ENCODE measurements at places on chromosomes 12 and 14.

DNA sequence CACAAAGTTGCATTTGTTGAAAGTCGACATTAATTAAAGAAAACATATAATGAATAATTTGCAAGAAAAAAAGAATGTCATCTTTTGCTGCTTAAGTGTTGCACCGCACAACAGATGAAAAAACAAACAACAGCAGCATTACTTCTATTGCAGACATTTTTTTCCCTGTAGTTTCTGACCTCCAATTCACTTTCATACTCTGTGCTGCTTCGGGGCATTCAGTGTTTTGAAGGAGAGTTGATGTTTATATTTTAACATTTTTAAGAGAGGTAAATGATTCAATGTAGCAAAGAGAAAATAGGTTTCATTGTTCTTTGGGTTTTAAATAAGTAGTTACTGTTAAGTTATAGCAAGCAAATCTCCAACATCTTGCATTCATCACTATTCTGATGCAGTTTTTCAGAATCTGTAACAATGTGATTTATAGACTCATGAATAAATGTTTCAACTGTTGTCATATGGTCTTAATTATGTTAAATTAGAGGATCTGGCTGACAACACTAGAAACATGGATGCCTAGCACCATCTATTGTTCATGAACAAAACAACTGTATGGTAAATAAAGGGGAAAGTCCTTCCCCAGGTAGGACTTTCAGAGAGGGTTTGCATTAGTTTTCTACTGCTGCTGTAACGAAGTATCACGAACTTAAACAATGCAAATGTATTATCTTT, 168.1 kb downstream of the BCAT1 start:
- no peak for DNase-seq

DNA sequence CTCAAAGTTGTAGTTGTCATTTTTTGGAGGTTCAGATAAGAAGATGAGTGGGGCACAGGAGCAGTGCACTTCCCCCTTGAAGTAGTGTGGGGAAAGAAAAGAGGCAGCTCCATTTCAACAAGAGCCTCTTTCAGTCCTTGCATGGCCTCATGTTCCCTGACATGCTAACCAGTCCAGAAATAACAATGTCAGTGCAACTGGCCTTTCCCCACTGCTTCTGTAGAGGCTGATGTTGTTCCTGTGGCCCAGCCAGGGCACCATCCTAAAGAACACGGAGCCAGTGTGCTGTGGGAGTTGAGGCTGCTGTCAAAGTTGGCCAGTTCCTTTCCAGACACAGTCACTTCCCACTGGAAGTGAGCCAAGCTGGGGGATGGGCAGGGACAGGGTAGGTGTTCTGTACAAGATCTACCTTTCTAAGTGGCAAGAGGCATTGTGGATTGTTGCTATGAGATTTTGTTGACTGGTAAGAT, 77.7 kb upstream of the SLC38A2 start:
- DNase-seq, result no peak

- DNase-seq, result no peak
Observed at GRCh38 chr12:58463051-58463450, 457.3 kb downstream of the LRIG3 start.

- no peak for DNase-seq
Observed at GRCh38 chr12:39033782-39034181, 128.4 kb upstream of the CPNE8 start.

DNA sequence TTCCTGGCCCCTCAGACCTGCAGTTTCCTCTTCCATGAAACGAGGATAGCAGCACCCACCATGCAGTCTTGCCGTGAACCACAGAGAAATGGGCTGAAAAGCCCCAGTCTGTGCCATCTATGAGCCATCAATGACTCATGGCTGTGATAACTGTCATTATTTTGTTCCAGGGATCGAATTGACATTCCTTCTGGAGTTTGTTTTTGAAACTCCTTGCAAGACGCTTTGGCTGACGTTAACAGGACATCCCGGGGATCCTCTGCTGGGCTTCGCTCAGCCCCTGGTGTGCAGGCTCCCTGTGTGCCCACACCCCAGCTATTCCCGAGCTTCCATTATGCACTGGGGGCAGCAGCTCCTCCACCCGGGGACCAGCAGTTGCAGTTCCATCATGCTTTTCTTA, 33.8 kb downstream of the MMAB start:
- no peak for DNase-seq

DNA sequence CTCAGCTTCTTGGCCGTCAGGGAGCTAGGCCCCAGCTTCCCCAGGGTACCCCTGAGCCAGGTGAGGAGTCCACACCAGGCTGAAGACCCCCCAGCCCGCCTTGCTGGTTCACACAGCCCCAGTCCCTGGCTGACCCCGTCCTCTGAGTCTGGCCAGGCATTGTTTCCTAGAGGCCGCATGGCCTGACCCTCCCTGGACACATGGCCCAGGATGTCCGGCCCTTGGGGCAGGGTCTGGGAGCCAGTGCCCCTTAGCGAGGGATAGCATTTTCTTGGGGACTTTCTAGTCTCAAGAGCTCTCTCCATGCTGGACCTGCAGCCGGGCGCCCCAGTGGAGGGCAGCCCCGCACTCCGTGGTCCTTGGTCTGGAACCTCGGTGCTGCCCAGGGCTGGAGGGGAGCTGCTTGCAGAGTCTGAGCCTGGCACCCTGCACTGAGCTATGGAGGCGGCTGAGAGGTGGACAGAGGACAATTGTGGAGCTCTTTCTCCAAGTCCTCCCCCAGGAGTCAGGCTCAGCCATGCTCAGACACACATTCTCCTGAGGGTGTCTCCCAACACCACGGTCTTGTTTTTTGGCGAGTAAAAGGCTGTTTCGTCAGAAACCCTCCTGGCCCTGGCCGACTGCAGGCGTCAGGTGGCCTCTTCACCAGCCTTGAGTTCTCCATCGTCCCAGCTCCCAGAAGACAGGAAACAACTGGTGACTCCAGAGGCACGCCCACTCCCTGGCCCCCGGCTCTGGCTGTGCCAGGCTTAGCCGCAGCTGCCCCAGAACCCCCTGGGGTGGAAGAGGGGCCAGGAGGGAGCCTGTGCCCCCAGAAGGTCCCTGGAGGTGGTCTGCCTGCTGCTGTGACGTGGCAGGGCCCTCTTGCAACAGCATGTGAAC, 17.6 kb upstream of the CRIP2 start:
- DNase-seq, result no peak

GRCh38 chr14:51431741-51432140, 191.7 kb downstream of the TMX1 start:
- no peak for DNase-seq

GRCh38 chr14:81245771-81246170, 25.0 kb upstream of the GTF2A1 start:
- no peak for DNase-seq

GRCh38 chr12:51265024-51265423, 5.2 kb downstream of the SMAGP start:
- DNase-seq, result no peak

DNA sequence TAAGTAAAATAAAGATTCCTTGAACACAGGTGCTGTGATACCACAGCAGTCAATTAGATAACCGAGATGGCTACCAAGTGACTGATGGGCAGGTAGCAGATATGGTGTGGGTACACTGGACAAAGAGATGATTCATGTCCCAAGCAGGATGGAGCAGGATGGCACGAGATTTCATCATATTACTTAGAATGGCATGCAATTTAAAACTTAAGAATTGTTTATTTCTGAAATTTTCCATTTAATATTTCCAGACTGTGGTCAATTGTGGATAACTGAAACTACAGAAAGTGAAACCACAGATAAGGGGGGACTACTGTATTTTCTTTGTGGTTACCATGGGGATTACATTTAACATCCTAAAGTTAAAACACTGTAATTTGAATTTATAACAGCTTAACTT, 7.5 kb upstream of the ZFP36L1 start:
- DNase-seq, result no peak

GRCh38 chr12:25286837-25287236, 36.1 kb upstream of the KRAS start:
- DNase-seq, result no peak

GRCh38 chr12:93018610-93019009, 89.5 kb upstream of the EEA1 start:
- DNase-seq, result no peak

DNA sequence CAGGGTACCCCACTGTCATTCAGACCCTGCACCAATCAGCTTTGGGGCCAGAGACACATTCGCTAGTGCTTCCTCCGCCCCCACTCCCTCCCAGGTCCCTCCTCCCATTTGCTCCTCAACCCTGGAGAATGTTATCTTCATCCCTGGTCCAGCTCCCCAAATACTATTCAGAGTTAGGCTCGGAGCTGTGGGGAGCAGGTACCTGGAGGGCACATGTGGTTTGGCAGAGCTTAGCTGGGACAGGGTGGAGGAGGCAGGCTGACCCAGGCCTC, 19.5 kb downstream of the VSX2 start:
- DNase-seq, result no peak

- no peak for DNase-seq
Observed at GRCh38 chr14:26463136-26463535, 134.7 kb downstream of the NOVA1 start.

DNA sequence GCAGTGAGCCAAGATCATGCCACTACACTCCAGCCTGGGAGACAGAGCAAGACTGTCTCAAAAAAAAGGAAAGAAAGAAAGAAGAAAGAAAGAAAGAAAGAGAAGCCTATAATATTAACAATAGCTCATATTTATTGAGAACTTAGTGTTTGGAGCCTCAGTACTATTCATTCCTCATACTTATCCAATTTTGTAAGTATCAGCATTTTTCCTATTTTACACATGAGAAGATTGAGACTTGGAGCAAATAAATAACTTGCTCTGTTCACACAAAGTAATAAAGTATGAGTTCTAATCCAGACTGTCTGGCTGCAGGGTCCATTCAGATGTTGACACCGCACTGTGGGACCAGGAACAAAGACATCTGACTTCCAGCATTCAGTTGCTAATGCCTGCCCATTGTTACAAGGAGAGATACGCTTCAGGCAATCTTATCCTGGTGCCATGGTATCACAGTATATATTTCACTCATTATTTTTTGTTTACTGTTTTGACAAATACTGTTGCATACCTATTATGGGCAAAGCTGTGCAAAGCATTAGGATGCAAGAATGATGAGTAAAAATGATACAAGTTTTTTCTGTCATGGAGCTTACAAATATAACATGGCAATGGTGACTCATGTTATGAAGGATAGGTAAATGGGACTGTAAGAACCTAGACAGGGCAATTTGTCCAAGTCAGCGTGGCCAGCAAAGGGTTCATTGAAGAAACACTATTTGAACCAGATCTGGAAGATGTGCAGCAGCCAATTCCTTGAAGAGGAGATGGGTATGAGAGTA, 21.4 kb upstream of the TMTC2 start:
- DNase-seq, result no peak

GRCh38 chr12:93746572-93747168, 69.5 kb downstream of the CRADD start:
- no peak for DNase-seq

GRCh38 chr12:42588524-42589464, 752 bp downstream of the PRICKLE1 start:
- peak; percentile 52 for DNase-seq

- no peak for DNase-seq
Observed at GRCh38 chr12:32826807-32827412, 69.7 kb downstream of the PKP2 start.

- DNase-seq, result no peak
Observed at GRCh38 chr14:50598765-50599164, 38.8 kb downstream of the ATL1 start.

- no peak for DNase-seq
Observed at GRCh38 chr12:65894088-65894487, 69.8 kb downstream of the HMGA2 start.

DNA sequence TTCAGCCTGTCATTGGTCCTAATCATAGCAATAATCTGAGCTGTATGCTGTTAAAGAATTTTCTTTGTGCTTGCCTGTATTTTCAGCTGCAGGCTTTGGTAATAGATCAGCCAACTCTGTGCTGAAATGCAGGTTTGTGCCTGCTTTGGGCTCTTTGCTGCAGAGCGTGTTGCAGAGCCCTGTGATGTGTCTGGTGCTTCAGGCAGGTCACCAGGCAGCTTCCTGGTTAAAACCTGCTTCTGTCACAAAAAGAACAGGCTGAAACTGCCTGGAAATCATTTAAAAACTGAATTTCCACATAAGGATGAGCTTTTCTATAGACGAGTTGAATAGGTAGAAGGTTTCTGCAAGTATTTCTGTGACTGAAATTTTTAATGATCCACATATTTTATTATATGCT, 3.1 kb downstream of the DIP2B start:
- DNase-seq, result no peak

GRCh38 chr12:40310211-40310610, 85.4 kb downstream of the LRRK2 start:
- DNase-seq, result no peak

DNA sequence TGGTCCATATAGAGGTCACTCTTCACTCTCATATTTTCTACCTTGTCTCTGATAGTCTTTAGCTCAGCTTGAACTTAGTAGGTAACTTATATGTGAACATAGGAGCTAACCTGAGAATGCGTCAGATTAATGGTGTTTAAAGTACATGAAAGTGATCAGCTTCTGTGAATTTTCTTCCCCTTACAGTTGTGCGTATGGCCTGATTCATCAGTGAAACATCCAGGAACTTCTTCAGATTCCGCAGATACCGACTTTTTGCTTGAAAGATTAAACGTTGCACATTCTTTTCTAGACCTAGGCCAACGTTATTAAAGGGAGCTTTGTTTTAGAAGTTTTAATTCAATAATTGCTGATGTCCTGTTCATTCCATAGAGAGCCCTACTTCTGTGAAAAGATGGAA, 1945.1 kb upstream of the SEL1L start:
- DNase-seq, result no peak

GRCh38 chr14:52852810-52853521, 61.6 kb upstream of the GNPNAT1 start:
- no peak for DNase-seq

DNA sequence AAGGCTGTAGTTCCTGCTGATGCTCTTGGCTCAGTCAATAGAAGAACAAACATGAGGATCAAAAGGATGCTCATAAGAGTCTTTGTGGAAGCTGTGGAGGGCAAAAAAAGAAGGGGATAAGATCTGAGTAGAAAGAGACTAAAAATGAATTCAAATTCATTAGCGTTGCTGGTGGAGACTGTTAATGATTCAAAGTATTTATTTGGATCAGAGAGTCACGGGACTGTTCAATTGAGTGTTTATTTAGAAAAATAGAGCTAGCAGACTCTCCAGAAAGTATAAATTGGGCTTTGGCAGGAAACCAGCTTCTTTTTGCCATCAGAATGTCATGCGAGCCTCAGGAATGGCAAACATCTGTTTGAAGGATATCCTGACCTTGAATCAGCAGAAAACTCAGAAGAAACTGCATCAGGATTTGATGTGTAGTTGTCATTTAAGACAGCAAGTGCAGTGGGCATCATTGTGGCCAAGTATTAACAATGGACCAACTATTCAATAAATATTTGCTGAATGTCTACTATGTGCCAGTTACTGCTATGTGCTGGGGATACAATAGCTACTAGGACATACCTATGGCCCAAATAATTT, 126.4 kb downstream of the TBC1D30 start:
- no peak for DNase-seq

GRCh38 chr12:121159467-121160307, 27.0 kb downstream of the P2RX7 start:
- no peak for DNase-seq

Measured in NCI-H2081 (cell line).